Activated B cell treated with CpG ODN at 0.5 μM for 24 hours (primary cell): ENCODE measurements at places on chromosomes 12 and 14. TPM values are rescaled to one million over a fixed set of nuclear protein-coding genes. Genes with fewer than 3 reads are reported as not detected.

Gene P2RX2
- not detected in 2 replicates for total RNA-seq

Gene RASAL1
- total RNA-seq: 4.9 and 7.1 TPM in 2 replicates

DNA sequence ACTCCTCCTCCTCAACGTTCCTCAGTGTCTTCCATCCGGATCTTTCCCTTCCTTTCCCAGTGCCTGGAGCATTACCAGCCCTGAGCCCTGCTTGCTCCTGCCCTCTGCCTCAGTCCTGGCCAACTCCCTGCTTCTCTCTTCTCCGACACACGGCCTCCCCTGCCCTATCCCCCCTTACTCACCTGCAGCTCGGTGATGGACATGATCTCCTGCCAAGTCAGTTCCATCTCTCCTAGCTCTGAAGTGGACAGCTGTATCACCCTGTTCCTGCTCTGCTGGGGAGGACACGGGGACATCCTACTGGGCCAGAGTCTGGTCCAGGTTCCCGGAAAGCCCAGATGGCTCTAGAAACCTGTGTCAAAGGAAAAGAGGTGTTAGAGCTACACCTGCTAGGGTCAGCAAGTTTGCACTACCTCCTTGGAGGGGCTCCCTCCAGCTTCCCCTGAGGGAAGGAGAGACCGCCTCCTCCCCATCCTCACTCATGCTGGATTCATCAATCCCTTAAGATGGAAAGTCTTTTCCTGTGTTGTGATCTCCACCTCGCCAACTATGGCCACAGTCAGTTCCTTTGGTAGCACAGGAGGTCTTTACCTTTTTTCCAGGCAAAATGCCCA is 5.8 kb downstream of the NFE2 start:
- DNase-seq: no peak

- no peak for DNase-seq
Observed at GRCh38 chr14:53824061-53824460, 132.6 kb downstream of the BMP4 start.

GRCh38 chr12:67546746-67547145 is 101.8 kb upstream of the DYRK2 start:
- no peak for DNase-seq

DNA sequence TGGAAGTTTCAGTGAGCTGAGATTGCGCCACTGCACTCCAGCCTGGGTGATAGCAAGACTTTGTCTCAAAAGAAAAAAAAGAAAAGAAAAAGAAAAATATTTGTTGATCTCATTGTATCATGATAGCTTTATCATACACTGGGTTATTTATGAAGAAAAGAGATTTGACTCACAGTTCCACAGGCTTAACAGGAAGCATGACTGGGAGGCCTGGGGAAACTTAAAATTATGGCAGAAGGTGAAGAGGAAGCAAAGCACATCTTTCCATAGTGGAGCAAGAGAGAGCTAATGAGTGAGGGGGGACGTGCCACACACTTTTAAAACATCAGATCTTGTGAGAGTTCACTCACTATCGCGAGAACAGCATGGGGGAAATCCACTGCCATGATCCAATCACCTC is 72.7 kb upstream of the FUT8 start:
- no peak for DNase-seq

GRCh38 chr14:44505588-44505987 is 1.5 kb downstream of the FSCB start:
- DNase-seq: no peak
